ENCODE measurements at places on chromosomes 2 and 18.

GRCh38 chr2:138023298-138023697 is 59.0 kb downstream of the HNMT start:
- peak; percentile 47 for DNase-seq

DNA sequence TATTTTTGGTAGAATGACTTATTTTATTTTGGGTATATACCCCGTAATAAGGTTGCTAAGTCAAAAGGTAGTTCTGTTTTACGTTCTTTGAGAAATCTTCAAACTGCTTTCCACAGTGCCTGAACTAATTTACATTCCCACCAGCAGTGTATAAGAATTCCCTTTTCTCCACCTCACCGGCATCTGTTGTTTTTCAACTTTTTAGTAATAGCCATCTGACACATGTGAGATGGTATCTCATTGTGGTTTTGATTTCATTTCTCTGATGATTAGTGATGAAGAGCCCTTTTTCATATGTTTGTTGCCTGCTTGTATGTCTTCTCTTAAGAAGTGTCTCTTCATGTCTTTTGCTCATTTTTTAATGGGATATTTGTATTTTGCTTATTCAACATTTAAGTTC is 215.2 kb upstream of the TFPI start:
- DNase-seq, result no peak

DNA sequence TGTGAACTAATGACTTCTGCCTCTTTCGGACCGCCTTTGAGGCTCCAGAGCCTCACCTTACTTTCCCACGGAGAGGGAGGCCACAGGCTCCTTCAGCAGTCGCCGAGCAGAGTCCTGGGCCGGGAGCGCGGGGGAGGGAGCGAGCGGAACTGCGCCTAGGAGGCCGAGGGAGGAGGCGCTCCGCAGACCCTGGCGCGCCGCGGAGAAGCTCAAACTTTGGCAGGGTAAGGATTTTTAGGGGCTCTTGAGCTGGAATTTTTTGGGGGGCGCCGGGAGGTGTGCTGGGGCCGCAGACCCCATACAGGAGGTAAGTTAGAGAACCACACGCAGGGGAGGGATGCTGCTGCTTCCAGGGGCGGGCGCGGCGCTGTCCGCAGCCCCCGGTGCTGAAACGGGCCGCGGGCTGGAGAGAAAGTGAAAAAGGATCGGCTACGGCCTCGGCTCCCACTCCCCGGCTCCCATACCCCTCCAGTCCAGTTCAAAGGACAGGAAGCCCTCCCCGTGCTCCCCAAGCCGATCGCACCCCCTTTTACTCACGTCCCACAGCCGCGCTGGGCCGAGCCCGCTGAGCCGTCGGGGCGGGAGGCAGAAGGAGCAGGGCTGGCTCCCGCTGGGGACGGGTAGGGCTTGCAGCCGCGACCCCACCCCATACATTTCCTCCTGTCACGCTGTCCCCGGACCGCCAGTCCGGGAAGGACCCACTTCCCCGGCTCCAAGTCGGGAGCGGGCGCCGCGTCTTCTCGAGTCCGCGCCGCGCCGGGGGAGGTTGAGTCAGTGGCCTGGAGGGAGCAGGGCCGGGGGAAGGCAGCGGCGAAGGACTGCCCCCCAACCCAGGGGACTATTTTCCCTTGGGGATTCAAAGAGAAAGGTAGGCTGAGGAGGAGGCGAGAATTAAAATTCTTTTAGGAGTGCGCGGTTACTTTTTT is at the start of gene CNGA3:
Gene CNGA3, plus strand, starts transcription at position 146 of the 926 bp plus-strand sequence. CDS start 23,520 bp downstream, outside the sequence.
- no peak for DNase-seq

DNA sequence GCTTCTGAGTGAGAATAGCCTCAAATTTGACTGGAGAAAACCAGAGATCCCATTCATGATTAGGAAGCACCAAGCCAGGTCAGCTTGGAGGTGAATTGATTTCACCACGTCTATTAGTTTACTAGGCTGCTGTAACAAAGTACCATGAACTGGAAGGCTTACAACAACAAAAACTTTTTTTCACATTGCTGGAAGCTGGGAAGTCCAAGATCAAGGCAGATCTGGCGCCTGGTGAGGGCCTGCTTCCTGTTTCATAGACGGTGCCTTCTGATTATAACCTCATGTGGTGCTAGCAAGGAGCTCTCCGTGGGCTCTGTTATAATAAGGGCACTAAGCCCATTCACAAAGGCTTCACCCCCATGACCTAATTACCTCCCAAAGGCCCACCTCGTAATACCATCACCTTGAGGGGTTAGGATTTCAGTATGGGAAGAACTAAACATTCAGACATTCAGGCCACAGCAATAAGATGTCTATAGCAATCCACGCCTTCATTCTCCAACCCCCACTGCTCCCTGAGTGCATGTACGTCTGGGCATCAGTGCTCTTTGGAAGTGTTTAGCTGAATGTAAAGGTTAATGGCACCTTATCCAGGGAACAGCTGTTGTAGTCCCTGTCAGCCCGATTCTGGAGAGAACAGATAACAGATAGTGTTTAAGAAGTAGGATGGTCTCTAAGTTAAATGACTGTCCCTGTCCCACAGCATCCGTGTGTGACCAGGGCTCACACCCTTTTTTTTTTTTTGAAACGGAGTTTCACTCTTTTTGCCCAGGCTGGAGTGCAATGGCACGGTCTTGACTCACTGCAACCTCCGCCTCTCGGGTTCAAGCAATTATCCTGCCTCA is 89.2 kb downstream of the SOCS6 start:
- no peak for DNase-seq

- DNase-seq, result no peak
Observed at GRCh38 chr2:240244543-240244942, 104.1 kb upstream of the OTOS start.

Measured in DMS153 (cell line).